ENCODE measurements at places on chromosomes 13 and 19.

GRCh38 chr13:25248071-25248470 lies 39.2 kb downstream of the MTMR6 start:
- DNase-seq = no peak

DNA sequence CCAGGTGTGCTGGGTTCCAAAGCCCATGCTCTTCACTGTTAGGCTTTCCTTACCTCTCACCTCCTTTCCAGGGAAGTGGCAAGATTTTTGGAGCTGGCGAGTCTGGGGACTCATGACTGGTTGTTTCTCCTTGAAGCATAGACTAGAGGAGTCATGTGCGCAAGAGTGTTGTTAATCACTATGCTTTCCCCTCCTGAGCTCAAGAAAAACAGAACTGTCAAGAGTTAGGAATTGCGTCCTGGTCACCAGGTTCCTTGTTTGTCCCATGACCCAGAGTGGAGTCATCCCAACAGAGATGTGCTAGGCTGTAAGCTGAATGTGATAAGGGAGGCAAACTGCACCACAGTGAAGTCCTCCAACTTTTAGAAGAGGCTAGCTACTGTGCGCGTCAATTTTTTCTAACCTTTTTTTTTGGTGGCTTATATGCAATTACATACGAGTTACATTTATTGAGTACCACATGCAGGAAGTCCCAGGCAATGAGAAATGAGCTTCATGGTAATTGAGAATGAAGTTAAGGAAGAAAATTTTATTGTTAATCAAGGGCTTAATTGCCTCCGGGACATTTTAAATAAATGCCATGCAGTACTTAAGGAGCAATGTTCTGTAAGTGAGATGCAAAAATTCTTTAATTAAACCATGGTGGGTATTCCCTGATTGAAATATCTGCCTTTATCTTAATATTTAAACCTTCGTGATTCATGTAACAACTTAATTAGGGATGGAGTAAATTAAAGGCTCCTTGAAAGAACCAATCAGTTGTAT lies 233.9 kb downstream of the ZIC5 start:
- DNase-seq = no peak

DNA sequence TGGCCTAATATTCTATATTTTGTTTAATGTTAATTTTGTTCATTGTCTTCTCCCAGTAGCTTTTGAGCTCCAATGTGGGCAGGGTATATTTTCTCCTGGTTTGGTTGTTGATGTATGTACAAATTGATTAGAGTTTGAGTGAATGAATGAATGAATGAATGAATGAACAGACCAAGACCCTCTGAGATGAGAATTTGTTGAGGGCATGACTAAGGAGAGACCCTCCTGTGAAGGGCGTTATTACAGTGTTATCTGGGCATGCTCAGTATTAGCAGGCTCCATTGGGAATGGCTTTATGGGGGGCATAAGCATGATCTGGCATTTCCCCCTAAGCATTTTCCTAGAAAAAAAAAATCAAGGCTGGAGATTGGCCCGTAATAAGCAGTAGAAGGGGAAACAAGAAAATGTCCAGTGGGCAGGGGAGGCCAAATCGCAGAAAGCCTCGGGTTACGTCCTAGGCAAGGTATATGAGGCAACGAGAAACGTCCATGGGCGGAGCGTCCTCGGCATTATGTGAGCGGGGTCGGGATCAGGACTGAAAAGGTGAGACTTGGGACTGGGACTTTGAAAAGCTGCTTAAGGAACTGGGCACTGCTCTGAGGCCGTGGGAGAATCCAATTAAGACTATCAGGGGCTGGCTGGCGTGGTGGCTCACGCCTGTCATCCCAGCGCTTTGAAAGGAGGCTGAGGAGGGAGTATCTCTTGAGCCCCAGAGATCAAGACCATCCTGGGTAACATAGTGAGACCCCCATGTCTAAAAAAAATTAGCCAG lies 904 bp upstream of the ARHGAP33 start:
- no peak for DNase-seq

- no peak for DNase-seq
These were observed 1.5 kb downstream of the PHF11 start for GRCh38 chr13:49497272-49497671.

- no peak for DNase-seq
These were observed 12.2 kb downstream of the PPP1R12C start for GRCh38 chr19:55105237-55105636.

DNA sequence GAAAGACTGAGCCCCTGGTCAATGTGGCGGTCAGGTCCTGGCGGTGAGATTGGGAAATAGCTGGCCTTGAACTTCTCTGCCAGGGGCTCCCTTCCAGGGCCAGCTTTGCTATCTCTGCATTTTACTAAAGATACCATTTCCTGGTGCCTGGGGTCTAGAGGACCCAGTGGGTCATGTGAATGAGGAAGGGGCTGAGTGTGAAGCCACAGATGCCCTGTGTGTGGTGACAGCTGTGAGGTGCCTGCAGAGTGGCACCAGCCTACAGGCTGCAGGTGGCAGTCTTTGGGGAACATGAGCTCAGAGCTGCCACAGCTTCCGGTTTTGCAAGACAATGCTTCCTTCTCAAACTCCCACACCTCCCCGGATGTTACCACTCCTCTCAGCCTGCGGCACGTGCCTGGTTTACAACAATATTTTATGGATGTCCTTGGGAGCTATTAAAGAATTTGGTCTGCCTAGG lies 5.2 kb upstream of the MLNR start:
- peak; percentile 34 for DNase-seq

- no peak for DNase-seq
These were observed 5.1 kb upstream of the SPACA6 start for GRCh38 chr19:51687791-51688670.

- no peak for DNase-seq
These were observed 27.4 kb upstream of the VN1R4 start for GRCh38 chr19:53294786-53295441.

DNA sequence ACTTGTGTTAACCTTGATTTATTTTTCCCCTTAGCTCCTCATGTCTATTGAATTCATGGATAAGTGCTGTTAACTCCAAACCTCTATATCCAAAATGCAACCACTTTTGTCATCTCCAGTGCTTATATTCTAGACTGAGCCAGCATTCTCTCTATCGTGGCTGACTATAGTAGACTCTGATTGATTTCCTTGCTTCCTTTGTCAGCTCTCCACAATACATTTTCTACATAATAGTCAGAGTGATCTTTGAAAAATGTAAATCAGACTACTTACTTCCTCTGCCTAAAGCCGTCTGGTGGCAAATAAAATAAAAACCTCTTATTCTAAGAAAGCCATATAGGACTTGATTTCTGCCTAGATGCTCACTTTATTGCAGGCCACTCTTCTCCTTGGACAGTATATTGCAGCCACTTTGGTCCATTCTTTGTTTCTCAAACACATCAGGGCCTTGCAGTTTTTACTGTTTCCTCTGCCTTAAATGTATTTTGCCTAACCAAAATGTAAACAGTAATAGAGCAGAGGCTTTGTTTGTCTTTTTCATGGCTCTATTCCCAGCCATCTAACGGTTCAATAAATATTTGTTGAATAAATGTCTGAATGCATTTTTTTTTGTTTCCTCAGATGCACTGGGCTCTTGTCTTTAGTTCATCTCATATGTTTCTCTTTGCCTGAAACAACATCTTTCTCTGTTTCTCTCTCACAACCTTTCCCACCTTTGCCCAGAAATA lies 243.6 kb upstream of the CSNK1A1L start:
- no peak for DNase-seq

GRCh38 chr13:51396352-51396751 lies 56.5 kb downstream of the INTS6 start:
- DNase-seq = no peak

DNA sequence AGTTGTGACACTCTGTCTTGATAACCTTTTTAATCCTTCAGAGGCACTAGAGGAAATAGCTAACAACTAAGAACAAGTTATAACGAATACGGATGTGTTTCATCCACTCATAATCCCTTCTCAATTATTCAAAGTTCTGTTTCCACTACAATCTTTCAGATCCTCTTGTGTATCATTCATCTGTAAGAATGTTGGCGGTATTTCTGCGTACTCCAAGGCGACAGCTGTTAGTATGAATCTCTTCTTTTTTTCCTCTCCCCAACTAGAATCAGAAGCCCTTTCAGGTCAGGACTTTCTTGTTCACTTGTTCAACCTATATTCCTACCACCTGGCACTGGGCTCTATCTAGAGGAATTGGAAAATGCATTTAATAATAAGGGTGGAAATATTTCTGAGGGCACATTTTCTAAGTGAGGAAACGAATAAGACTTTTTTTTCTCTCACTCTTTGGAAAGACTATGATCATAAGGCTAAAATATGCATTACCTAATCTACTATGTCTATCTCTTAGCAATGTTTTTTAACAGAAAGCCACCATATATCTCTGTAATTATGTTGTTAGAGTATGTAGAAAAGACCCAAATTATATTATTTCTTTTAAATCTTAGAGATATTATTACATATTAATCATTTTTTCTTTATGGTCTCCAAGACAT lies 492.9 kb downstream of the PCDH20 start:
- no peak for DNase-seq

DNA sequence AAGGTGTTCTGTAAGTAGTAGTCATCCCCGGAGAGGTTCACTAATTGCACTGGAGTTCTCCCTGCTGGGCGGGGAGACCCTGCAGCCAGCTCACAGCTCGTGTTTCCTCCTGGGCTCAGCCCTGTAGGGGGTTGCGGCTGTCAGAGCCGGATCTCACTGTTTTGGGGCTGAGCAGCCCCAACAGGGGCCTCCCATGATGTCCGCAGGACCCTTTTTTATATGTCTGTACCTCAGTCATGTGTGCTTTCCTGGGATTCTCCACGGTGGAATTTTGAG lies 130.2 kb upstream of the MCF2L start:
- DNase-seq = no peak

DNA sequence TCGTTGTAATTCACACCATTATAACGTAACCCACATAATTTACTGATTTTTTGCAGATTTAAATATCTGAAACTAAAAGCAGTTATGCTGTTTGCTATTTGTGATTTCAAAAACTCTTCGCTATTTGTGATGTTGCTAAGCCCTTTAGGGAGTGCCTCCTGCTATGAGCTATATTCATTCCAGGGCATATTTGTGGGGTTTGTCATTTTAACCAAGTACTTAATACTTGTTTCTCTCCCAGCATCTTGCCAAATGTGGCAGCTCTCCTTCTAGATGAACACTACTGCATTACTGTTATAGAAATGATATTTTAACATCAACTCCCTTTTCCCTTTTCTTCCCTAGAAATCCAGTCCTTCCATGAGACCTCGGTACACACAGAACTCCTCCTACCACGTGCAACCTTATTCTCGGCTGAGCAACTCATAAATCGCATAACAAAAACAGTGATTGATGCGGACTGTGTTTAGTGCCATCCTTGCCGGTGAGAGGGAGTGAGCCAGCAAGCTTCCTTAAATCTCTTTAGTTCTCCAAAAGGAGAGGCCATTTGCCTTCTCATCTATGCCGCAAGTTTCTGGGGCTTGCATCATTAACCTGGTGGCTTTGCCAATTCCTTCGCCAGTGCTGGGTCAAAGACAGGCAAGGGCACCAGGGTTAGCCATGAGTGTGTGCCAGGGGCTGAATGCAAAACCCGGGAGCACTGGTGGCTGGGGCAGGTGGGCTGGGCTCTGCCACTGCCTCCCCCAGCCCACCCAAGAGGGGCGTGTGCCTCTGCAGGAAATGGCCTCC lies 33.4 kb downstream of the RFX2 start:
- DNase-seq = no peak

DNA sequence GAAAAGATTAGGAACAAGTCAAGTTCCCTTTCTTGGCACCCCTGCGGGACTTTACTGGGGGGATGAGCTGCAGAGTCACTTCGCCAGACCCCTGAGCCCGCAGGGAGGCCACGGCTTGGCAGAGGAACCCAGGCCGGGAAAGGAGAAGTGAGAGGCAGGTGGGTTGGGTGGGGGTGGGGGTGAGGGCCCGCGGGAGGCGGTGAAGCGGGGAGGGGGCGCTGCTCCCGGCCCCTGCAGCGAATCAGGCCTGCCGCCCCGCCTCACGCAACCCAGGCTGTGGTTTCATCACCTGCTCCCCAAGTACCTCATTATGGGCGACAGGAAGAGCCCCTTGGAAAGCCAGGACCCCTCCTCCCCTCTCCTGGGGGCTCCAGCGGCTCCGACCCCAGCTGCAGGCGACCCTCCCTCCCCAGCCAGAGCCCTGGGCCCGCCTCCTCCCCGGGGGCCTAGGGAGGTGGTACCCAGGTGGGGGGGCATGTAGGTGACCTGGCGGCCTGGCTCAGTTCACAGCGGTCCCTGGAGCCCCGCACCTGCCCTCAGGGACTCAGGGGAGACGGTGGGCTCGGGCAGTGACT lies 9.5 kb downstream of the MEF2B start:
- DNase-seq = no peak

DNA sequence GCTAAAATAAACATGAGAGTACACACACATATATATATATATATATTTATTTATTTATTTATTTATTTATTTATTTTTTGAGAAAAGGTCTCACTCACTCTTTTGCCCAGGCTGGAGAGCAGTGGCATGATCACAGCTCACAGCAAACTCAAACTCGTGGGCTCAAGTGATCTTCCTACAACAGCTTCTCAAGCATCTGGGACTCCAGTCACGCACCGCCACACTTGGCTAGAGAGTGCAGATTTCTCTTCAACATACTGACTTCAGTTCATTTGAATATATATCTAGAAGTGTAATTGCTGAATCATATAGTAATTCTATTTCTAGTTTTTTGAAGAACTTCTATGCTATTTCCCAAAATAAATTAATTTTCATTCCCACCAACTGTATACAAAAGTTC lies 1711.8 kb downstream of the SLITRK5 start:
- no peak for DNase-seq

GRCh38 chr13:21528616-21529015 lies 69.5 kb upstream of the ZDHHC20 start:
- DNase-seq = no peak

DNA sequence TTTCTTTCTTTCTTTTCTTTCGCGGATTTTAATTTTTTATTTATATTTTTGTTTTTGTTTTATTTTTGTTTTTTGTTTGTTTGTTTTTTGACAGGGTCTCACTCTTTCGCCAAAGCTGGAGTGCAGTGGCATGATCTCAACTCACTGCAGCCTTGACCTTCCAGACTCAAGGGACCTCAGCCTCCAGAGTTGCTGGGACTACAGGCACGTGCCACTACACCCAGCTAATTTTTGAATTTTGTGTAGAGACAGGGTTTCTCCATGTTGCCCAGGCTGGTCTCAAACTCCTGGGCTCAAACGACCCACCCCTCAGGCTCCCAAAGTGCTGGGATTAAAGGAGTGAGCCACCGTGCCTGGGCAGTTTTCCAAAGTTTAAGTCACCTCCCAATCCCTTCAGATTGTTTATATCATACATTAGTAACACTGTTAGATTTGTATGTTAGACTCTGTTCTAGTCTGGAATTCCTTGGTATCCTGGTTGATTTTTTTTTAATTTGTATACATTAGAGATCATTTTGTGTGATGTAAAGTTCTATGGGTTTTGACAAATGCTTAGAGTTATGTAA lies 597.3 kb downstream of the DCT start:
- DNase-seq = no peak

DNA sequence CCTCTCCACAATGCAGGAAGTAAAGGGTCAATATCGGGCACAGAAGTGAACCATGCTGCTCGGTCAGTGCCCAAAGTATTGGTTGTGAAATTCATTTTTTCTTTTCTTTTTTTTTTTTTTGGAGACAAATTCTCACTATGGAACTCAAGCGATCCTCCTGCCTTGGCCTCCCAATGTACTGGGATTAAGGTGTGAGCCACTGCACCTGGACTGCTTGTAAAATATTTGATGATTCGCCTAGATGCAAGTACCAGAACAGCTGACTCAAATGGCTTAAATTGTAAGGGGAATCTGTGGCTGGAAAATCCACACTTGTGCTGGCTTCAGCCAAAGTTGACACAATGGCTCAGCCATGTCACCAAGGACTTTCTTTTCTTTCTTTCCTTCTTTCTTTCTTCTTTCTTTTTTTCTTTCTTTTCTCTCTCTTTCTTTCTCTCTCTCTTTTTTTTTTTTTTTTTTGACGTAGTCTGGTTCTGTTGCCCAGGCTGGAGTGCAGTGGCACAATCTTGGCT lies 43.7 kb downstream of the NUMBL start:
- no peak for DNase-seq
